AG10803 (cell line): ENCODE measurements at places on chromosomes 6 and 20.

DNA sequence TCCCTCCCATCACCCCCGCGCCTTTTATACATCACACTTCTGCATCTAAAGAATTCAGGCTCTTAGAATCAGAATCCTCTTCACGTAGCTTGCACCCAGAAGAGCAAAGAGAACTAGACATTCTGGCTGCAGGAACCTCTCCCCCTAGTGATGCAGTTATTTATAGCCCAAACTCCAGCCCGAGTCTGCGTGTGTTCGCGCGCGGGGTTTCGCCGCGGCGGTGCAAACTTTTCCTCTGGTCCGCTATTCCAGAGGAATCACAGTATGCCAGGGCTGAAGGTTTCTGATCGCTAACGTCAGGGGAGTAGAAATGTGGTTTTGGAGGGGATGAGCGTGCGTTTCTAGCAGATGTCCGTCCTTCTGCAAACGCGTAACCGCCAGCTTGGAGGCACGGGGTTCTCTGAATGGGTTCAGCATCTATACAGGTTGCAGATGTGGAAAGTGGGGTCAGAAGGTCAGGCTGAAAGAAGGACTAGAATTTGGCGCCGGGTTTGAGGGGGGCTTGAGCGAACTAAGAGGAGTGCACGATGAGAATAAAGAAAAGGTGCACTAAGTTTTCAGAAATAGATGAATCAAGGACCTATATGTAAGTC lies 1.8 kb downstream of the EPHA7 start:
- no peak for DNase-seq

GRCh38 chr6:107820338-107821261 lies 3.5 kb downstream of the SCML4 start:
- peak; percentile 17 for DNase-seq

DNA sequence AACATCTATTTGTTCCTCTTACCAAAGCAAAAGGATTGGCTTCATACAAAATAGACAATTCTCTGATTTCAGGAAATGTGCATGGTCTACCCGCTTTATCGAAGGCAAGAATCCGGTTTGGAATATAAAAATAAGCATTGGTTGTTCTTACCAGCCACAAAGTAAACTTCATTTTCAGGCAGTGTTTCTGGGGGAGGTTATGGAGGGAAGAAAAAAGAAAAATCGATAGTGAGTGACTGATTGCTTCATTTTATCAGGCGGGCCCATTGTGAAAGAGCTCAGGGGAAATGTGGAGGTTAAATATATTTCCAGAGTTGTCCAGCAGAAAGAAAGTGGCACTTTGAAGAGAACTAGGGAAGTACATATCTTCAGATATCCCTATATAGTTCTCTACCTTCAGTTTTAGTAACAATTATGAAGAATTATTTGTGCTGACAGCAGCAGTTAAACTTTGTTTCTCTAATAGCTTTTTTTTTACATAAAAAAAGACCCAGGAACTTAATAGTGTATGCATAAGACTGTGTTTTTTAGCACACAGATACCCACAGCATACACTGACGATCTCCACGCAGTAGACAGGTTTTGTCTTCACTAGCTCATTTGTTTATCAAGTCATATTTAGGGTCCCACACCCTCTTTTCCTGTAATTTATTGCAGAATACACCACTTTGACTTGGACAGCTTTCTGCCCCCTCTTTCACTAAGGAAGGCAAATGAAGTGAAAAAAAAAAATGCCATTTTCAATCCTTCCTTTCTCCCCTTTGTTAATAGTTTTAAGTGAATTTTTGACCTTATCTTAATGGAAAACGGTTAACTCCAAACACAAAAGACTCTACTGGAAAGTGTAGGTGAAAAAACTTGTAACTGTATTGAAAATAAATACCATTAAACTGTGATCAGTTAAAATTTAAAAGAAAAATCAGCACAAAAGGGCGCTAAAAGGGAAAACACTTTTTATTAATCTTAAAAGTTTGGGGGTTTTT lies 2.9 kb downstream of the POU3F2 start:
- DNase-seq: no peak

GRCh38 chr6:72954716-72955115 lies 270.6 kb downstream of the KHDC1L start:
- peak; percentile 69 for DNase-seq

GRCh38 chr6:150744522-150745260 lies 120.8 kb upstream of the MTHFD1L start:
- DNase-seq: no peak

- DNase-seq: no peak
Measured at GRCh38 chr6:149904661-149905370, 6.9 kb upstream of the RAET1E start.

DNA sequence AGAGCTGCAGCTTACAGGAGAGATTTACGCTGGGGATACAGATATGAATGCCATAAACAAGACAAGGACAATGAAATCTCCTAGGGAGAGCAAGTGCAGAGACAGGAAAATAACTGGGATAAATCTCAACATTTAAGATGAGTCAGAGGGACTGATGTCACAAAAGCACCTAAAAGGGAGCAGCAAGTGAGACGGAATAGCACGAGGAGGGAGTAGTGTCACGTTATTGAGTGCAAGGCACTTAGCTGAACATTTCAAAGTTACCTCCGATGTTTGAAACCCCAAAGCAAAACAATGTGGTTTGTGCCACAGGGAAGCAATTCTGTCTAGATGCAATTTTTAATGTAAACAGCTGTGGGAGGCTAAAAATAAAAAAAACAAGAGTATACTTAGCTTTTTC lies 1131.7 kb upstream of the EYS start:
- DNase-seq: no peak

DNA sequence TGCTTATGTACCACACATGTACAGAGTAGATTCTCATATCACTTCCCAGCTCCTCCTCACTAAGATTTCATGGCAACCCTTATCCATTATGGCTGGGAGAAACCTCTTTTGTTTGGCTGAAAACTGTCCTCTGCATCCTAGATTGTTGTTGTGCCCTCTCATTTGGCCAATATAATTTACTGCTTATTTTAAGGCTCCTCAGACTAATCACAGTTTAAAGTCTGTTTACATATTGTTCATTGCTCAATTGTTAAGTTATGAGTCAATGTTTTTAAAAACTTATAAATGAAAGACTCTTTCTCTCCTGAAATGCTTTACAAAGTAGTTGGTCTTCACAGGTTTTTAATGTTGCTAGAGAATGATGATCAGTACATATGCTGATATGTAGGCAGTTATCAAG lies 57.3 kb downstream of the FAM83B start:
- no peak for DNase-seq

- peak; percentile 76 for DNase-seq
Measured at GRCh38 chr6:42740725-42741124, 5.2 kb downstream of the TBCC start.

- peak; percentile 91 for DNase-seq
Measured at GRCh38 chr6:161233986-161234661, 39.7 kb downstream of the AGPAT4 start.

GRCh38 chr6:112286010-112286409 lies 31.6 kb upstream of the LAMA4 start:
- DNase-seq: no peak

- DNase-seq: no peak
Measured at GRCh38 chr6:47476781-47477496, 650 bp upstream of the CD2AP start.

- no peak for DNase-seq
Measured at GRCh38 chr6:15401769-15402250, 155.9 kb downstream of the JARID2 start.

- DNase-seq: no peak
Measured at GRCh38 chr20:49862607-49863200, 50.1 kb downstream of the SLC9A8 start.

- no peak for DNase-seq
Measured at GRCh38 chr6:137651178-137651577, 157.0 kb upstream of the OLIG3 start.

DNA sequence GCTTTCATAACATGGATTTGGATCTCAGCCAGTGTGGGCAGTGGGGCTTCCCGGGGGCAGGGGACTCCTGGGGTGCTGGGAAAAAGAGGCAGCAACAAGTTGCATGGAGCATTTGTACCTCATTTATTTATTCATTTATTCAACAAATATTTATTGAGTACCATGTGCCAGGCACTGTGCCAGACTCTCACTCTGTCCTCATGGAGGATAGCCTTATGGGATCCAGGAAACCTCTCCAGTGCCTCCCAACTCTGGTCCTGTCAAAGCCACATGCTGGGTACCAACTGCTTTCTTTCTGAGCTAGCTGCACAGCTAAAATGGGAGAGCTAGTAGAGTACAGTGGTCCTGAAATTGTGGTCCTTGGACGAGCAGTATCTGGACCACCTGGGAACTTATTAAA lies 87.8 kb upstream of the EPB41L1 start:
- DNase-seq: no peak
